Iris pigment epithelial cell (primary cell): ENCODE measurements at places on chromosomes 4 and X.

- no peak for DNase-seq
These were observed 40.3 kb downstream of the MED28 start for GRCh38 chr4:17654701-17655100.

DNA sequence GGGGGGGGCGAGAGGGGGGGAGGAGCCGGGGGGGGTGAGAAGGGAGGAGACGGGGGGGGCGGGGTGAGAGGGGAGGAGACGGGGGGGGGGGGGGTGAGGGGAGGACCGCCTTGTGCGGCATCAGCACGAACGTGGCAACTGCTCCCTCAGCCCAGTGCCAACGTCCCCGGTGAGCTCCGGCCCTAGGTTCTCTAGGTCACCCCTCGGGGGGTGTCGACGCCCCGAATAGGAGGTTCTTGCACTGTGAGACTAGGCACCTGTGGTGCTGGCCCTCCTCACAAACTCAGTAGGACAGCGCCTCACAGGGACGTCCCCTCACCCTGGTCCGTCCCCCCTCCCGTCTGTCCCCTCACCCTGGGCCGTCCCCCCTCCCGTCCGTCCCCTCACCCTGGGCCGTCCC, 21.5 kb upstream of the GTPBP6 start:
- no peak for DNase-seq

DNA sequence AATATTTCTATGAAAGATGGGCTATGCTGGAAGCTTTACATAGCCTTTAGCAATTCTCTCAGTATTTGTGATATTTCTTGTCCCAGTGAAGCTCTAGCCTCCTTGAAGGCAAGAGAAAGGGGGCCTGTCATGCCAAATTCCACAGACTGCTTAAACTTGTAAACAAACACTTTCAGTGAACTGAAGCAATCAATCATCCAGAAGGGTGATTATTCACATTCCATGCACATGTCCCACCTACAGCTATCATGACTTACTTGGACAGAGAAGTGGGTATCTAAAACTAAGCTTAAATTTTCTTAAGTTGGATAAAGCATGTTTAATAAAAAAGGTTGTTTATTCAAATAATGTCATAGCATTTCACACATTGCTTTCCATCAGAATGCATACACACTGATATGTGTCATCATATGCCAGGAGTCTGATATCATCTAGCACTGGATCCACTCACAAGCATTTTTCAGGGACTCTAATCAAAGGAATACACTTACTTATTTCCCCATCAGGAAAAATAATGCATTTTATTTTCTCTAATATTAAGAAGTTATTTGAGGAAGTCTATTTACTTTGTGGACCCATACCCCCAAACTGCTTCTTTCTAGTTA, 1.2 kb upstream of the FSTL5 start:
- peak; percentile 39 for DNase-seq

DNA sequence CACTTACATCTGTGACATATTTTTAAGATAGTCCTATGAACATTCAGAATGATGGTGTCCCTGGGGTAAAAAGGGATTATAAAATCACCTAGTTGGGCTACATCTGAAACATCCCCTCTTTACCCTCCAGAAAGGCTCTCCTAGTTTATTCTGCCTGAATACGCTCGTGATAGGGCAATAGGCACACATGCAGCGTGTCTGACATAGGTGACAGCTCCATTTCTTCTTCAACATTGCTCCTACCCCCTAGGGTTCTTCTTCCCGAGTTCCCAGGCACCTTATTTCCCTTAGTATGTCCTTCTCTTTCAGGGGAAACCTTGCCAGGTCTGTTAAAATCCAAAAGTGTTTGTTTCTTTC, 27.1 kb upstream of the CFAP299 start:
- DNase-seq: no peak

DNA sequence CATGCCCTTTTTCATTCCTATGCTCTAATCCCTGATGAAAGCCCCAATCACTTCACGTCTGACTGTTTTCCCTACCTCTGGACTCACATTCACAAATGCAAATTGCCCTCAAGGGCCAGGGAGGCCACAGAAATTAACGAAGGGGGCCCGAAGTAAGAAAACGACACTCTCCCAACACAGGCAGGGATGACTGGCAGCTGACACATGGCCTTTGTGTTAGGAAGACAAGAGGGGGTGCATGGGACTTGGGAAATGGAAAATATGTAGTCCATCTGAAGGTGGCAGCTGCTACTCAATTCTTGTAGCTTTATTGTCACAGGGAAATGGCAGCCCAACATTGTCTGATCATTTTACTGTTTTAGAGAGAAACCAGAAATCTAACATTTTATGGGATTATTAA, 12.3 kb upstream of the SPARCL1 start:
- DNase-seq: no peak

DNA sequence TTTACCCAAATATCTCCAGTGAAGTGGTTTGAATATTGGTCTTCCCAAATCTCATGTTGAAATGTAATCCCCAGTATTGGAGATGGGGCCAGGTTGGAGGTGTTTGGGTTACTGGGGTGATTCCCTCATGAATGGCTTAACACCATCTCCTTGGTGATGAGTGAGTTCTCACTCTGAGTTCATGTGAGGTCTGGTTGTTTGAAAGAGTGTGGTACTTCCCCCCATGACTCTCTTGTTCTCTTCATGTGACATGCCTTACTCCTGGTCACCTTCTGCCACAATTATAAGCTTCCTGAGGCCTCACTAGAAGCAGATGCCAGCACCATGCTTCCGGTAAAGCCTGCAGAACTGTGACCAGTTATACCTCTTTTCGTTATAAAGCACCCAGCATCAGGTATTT, 32.9 kb upstream of the OTUD4 start:
- DNase-seq: no peak

DNA sequence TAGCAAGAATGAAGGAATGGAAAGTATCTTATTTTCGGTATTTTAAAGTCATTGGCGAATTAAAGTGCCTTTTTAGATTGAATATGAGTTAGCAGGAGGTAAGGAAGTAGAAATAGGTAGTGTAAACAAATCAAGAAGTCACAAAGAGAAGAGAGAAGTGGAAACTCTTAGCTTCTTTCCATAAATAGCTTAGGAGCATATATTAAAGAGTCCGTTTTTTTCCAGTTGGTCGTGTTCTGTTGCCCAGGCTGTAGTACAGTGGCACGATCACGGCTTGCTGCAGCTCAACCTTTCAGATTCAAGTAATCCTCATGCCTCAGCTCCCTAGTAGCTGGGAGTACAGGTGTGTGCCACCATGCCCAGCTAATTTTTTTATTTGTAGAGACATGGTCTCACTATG, 56.4 kb downstream of the UBE2K start:
- no peak for DNase-seq

DNA sequence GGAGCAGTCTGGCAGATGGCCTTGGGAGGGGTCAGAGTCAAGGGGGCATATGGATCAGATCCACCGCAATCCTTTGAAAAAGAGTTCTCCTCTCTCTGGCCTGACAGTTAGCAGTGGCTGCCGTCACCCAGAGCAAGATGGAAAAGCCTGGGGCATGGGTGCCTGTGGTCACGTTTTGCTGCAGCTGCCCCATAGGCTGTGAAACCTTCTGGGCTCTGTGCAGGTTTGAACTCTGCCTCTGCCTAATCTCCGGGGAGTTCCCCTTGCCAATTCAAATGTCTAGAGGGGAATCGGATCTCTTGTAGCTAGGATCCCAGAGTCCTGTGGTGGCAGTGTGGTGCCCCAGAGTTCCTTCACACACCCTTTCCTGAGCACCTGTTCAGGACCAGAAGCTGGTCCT, 23.4 kb upstream of the ANKRD17 start:
- no peak for DNase-seq

DNA sequence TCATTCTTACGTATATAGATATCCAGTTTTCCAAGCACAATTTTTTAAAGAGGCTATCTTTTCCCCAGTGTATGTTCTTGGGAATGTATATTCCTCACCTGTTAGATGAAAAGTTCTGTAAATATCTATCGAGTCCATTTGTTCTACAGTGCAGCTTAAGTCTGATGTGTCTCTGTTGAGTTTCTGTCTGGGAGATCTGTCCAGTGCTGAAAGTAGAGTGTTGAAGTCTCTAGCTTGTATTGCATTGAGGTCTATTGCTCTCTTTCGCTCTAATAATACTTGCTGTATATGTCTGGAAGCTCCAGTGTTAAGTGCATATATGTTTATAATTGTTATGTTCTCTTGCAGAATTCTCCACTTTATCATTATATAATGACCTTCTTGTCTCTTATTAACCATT, 373.1 kb downstream of the PPARGC1A start:
- DNase-seq: no peak

- peak; percentile 67 for DNase-seq
These were observed 71.7 kb downstream of the APBB2 start for GRCh38 chr4:41142376-41143310.

DNA sequence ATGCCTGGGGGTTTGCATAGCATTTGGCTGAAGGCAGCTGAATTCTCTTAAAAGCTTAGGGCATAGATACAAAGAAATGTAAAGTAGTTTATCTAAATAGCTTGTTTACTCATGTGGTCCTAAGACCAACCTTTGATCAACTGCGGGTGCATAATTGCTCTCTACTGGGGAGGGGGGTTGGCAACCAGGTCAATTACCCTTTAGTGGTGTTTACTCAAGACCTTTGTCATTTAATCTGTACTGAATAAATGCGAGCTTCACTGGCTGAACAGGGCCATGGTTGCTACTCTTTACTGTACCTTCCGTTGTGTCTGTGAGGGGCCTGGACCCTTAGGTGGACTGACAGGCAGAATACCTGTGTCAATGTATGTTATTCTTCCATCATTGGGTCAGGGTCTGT, 102.7 kb upstream of the FAM9C start:
- no peak for DNase-seq

- DNase-seq: no peak
These were observed 4.1 kb downstream of the APEX2 start for GRCh38 chrX:55004231-55004630.
